ENCODE measurements at places on chromosomes 6 and 20. TPM values are rescaled to one million over a fixed set of nuclear protein-coding genes. Genes with fewer than 3 reads are reported as not detected.

RBM24 gene
- 173 TPM for total RNA-seq

COL9A1 gene
- 14.3 TPM for total RNA-seq

MOCS1 gene
- total RNA-seq, result 23.3 TPM

OR12D3 gene
- not detected for total RNA-seq

PKIB gene
- total RNA-seq, result 0.51 TPM

ERGIC3 gene
- 129 TPM for total RNA-seq

RRP36 gene
- 34.3 TPM for total RNA-seq

MLN gene
- total RNA-seq, result not detected

KHDC1L gene
- total RNA-seq, result not detected

ARHGAP18 gene
- total RNA-seq, result 6.1 TPM

DPPA5 gene
- total RNA-seq, result not detected

MDFI gene
- 11.9 TPM for total RNA-seq

LRRC73 gene
- 0.82 TPM for total RNA-seq

TRIM15 gene
- not detected for total RNA-seq

BPIFB4 gene
- total RNA-seq, result 0.69 TPM

SNAP25 gene
- total RNA-seq, result 9.0 TPM

PTCRA gene
- total RNA-seq, result not detected

GATA5 gene
- total RNA-seq, result 2.4 TPM

PACRG gene
- 9.4 TPM for total RNA-seq

ZSCAN31 gene
- total RNA-seq, result 8.3 TPM

RAET1E gene
- 0.45 TPM for total RNA-seq

KCNQ2 gene
- total RNA-seq, result 2.3 TPM

MAS1 gene
- total RNA-seq, result not detected

TNFAIP3 gene
- total RNA-seq, result 7.6 TPM

GPR63 gene
- 0.63 TPM for total RNA-seq

BAG2 gene
- 15.3 TPM for total RNA-seq

GPLD1 gene
- 1.2 TPM for total RNA-seq

SFT2D1 gene
- 25.2 TPM for total RNA-seq

OOEP gene
- 0.24 TPM for total RNA-seq

UBR2 gene
- total RNA-seq, result 25.0 TPM

LSM14B gene
- total RNA-seq, result 40.5 TPM

All from right cardiac atrium (tissue), 5 donors.